CD4-positive, alpha-beta T cell treated with Interleukin-17A for 1 hour (primary cell): ENCODE measurements at places on chromosomes 2 and 18.

DNA sequence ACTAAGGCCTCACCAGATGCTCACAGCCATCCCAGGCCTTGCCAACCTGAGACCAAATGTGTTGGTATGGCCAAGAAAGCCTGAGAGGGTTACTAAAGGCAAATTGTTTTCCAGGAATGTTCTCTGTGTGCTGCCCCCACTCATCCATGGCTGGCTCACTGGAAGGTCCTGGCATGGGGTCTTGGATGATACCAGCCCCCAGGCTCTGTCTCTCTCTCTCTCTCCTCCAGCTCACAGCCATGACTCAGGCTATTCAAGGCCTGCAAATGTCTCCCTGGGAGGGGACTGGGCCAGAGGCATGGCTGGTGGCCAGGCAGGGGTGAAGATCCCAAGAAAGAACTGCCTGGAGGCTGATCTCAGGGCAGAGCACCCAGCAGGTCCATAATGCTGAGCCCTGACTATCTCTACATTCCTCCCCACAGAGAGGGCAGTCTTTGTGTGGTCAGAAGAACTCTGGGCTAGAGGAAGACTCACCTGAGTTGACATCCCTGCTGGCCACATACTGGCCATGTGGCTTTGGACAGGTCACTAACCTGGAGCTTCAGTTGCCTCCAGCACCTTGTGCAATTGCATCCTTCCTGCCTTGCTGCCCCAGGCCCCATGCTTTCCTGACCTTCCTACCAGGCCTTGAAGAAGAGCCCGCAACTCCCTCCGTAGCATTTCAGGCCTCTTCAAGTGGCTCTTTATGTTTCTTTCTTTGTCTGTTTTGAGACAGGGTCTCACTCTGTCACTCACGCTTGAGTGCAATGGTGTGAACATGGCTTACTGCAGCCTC lies 150.4 kb downstream of the ZFP36L2 start:
- DNase-seq, result no peak

- no peak for DNase-seq
These were observed 130.4 kb downstream of the IRS1 start for GRCh38 chr2:226669249-226669648.

DNA sequence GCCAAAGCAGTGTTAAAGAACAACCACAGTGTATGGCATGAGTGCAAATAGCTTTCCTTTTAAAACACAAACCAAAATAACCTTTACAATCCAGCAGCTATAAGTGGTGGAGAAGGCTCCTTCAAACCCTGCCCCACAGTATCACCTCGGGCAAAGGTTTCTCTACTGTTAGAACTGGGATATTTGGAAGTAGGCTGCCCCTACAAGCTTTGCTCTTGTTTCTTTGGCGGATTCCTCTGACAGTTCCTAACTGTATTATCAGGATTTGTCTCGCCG lies 214.8 kb downstream of the ZNF521 start:
- no peak for DNase-seq

DNA sequence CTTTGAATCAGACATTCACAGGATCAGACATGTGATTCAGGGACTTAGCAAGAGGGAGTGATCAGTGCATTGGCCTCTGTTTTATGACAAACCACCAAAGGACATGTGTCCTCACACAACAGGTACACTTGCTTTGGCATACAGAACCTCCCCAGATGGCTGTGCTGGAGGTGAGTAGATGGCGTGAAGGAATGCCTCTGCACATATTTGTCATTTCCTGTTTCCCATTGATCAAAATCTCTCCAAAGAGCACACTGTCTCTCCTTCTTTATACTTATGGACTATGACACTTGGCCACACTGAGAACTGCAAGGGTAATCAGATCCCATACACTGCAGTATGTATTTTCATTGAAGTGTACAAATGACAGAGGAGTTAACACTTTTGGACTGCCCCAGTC lies 927.6 kb downstream of the TSN start:
- no peak for DNase-seq

DNA sequence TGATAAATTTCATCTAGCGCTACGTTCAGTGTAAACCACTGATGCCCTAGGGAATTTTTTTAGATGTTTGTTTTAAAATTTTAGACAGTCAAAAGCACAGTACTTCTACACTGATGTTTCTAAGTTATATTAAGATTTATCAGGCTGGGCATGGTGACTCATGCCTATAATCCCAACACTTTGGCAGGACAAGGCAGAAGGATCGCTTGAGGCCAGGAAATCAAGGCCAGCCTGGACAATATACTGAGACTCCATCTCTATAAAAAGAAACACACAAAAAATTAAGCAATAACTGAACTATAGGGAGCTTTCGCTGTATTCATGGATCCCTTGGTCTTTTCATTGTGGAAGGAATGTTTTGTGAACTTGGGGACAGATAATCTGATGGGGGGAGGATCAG lies 50.6 kb upstream of the MAPRE2 start:
- DNase-seq, result no peak

- DNase-seq, result no peak
These were observed 85.2 kb downstream of the MDH1 start for GRCh38 chr2:63673865-63674533.

- peak; percentile 15 for DNase-seq
These were observed 66.2 kb downstream of the CRACDL start for GRCh38 chr2:98869870-98870269.

DNA sequence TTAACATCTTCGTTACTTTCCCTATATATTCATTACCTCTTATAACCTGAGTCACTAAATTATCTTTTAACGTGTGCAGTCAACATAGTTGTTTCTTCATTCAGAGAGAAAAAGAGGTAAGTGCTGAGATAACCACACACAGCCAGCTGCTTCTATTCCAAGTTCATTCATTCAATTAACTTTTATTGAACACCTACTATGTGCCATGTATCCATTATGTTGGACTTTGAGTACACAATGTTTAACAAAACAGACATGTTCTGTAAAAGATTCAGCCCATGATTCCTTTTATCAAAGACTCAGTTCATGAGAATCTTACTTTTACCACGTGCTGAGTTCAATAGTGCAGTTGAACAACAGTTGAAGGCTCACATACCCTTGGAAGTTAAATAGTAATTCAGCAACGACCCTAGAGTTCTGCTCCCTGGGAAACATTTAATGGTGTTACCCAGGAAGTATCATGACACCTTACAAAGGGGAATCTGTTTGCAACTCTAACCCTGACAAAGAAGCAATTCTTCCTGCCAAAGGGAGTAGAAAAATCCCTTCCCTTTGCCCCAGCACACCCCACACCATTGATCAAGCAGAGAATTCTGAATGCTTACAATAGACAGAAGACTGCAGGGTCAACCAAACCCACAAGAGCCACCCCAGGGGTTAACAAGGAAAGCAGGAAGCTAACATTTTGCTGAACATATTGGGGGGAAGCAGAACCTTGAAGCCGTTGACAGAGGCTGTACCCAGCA lies 595.8 kb downstream of the STK39 start:
- no peak for DNase-seq

DNA sequence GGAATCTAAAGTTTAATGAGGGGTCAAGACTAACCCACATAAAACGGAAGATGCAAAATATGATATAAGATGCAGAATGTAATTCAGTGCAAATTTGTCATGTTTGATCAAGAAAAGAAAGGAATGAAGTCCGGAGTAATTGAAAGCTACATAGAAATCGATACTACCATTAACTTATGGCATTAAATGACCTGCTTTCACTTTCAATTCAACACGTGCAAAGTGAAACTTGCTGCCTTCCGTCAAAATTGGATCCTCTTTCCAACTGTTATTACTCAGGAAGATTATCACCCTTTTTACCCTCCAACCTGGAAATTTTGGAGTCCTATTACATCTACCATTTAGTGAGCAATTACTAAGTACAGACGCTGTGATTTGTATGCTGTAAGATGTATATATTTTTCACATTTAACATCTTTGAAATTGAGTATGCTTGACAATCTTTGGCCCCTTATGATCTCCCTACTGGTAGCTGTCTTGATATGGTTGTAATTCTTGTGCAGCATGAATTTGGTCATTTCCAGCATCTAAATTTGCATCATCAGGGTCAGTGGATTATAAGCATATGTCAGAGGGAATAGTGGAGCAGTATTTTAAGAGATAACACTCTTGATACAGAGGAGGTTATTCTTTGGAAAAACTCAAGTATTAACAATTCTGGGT lies 18.6 kb downstream of the UNC80 start:
- peak; percentile 28 for DNase-seq

DNA sequence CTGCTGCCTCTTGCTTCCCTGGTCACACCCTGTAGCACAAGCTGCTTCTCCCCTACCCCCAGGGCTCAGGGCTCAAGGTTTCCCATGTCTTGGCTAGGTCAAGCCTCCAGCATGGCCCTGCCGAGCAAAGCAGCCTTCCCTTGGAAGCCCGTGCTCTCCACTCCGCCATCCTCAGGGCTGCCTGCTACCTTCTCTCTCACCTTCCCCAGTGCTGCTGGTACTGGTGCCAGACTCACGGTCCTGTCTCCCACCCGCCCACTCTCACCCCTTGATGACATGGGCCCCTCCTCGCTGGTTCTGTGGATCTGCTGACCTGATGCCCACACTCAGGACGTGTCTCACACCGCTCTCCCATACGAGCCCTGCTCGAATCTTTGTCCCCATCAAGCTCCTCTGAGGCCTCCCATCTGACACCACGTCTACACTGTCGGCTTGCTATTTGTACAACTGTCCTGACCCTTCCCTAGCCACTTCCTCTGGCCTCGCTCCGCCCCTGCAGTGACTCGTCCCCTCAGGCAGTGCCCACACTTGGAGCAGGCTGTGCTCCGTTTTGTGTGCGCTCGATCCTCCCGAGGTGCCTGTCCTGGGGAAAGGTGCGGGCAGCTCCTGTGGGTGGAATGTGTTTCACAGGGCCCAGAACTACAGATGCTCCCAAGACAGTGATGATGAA lies 49.9 kb downstream of the ZAP70 start:
- no peak for DNase-seq

DNA sequence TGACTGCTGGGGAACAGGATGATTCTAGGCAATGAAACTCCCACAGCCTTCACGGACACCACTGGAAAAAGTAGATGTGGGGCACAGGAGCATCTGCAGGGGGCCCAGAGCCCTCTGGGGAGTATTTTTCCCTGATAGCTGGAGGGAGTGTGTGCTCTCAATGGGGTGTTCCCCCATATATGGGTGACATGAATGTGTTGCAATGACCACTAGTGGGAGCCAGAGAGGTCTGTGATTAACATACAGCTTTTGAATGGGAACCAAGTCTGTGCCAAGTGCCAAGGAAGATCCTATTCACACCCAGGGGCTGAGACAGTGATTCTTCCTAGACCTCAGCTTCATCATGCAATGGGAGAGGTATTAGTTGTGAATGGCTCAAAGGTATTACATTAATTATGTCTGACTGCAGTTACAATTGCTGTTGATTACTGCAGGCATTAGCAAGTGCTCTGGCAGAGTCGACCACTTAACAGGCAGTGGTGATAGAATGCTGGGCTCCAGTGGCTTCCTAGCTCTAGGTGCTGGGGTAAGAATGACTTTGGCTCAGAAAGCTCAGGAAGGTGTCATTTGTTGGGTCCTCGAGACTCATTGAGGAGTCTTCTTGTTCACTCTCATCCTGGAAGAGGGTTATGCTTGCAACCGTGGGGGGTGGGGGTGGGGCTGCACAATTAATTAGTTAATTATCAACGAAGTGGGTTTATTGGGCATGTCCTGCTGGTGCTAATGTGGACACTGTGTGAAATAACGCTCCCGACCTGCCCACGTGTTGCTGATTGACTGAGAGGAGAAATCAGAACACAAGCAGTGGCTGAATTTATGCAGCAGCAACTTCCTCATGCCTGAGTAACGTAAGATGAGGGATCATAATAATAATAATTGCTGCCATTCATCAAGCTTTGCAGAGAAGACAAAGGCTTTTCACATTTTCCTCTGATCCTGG lies 194.1 kb downstream of the CLIP4 start:
- peak; percentile 56 for DNase-seq

DNA sequence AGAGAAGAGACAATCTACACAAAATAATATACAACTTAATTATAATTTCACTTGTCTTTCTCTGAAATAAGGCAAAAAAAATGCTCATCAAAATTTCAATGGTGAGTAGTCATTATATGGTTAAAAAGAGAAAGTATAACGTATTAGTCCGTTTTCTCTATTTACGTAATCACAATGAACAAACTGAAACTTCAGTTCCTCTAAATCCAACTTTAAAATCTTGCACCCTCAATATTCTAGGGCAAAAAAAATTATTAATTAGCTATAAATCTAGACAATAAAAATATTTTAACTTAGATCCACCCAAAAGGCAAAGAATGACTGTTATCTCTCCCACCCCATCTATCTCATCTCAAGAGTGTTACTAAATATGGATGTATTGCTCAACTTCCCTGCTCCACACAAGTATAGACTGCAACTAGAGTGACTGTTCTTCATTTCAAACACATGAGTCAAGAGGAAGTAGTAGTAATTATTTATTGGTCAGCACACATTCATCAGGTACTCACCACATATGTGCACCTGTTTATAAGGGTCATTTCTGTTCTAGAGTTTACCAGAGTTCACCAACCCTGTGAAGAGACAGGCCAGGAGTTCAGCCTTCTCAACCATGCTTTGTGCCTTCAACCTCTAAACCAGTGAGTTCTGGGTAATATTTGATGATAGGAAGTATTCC lies 36.4 kb downstream of the STK39 start:
- peak; percentile 20 for DNase-seq

GRCh38 chr2:54364409-54364808 lies 91.7 kb upstream of the SPTBN1 start:
- DNase-seq, result no peak

DNA sequence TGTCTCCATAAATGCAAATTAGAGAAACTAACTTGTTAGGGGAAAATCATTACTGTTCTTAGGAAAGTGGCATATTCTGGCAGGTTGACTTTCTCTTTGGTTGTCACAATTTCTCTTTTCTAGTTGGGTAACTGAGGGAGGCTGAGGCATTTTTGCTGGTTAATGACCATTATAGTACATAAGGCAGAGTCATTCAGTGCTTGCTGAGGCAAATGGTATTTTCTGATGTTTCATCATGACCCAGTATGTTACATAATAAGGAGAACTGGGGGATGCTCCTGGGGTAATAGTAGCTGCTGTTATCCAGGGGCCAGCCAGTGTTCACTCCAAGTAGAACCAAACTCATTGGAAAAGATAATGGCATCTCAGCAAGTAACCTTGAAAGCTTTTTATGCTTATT lies 62.3 kb downstream of the ITGA6 start:
- no peak for DNase-seq

DNA sequence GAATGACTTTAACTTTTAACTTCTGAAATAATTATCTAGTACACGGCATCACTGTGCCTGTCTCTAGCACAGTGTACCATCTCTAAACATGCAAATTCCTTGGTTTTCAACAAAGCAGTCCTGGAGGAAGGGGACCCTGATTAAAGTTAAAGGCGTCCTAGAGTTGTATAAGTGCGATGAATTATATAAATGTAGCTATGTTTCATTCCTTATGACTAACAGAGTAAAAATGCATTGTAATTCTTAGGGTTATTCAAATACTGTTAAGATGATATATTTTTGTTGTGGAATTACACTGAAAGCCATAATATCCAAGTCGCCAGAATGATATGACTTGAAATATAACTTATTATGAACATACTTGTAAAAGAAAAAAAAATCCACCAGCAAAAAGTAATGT lies 544.9 kb upstream of the LINC00305 start:
- no peak for DNase-seq

- no peak for DNase-seq
These were observed 76.3 kb downstream of the CD226 start for GRCh38 chr18:69871363-69871762.

GRCh38 chr2:36380624-36381481 lies 25.3 kb downstream of the CRIM1 start:
- DNase-seq, result no peak
